ENCODE measurements at places on chromosomes 5 and 9.

- no peak for DNase-seq
Observed at GRCh38 chr5:91419571-91420537, 36.7 kb upstream of the ARRDC3 start.

DNA sequence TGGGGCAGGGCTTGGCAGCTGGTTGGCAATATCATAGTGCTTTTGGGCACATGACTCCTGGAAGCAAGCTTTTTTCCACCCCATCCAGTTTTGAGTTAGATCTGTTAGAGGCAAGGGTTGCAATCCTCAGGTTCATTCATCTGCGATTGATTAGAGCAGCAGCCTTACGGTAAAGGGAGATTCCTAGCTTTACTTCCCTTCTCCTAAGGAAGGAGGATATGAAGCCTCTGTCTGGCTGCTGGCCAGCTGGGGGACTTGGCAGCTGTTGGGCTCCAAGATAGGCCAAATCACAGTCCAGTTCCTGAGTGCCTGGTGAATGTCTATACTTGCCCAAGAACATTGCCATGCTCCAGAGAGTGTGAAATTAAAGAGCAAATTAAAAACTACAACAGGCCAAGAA, 113.4 kb upstream of the CCNH start:
- DNase-seq: no peak

- no peak for DNase-seq
Observed at GRCh38 chr5:43642428-43642827, 39.4 kb downstream of the NNT start.

- DNase-seq: no peak
Observed at GRCh38 chr9:87113874-87114273, 166.6 kb upstream of the GAS1 start.

DNA sequence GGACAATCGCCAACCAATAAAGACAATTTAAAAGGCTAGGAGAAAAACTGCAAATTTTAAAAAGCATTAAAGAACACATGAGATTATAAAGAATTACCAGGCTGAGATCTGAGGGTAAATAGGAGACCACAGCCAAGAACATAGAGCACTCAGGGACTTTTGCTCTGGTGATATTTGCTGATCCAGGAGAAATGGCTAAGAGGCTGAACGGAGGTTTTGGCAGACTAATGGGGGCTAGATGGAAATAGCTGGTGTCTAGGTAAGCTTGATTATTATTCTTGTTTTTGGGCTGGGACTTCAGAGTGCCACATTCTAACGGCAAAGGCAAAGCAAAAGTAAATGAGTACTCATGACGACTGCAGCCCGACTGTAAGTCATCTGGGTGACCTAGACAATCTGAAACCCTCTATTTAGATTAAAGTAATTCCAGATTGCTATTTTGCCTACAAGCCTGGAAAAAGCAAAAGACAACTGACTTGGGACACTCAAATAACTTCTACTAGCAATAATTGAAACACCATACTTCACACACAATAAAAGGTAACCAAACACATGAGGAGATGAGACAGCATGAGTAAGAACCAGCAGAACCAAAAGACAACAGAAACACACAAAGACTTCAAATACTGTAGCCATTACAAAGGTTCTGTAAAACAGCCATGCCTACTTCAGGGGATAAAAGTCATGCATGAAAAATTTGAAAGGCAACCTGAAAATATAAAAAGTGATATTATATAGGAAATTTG, 68.8 kb downstream of the JAKMIP2 start:
- no peak for DNase-seq

GRCh38 chr9:83724436-83724835, 16.7 kb upstream of the UBQLN1 start:
- DNase-seq: no peak

DNA sequence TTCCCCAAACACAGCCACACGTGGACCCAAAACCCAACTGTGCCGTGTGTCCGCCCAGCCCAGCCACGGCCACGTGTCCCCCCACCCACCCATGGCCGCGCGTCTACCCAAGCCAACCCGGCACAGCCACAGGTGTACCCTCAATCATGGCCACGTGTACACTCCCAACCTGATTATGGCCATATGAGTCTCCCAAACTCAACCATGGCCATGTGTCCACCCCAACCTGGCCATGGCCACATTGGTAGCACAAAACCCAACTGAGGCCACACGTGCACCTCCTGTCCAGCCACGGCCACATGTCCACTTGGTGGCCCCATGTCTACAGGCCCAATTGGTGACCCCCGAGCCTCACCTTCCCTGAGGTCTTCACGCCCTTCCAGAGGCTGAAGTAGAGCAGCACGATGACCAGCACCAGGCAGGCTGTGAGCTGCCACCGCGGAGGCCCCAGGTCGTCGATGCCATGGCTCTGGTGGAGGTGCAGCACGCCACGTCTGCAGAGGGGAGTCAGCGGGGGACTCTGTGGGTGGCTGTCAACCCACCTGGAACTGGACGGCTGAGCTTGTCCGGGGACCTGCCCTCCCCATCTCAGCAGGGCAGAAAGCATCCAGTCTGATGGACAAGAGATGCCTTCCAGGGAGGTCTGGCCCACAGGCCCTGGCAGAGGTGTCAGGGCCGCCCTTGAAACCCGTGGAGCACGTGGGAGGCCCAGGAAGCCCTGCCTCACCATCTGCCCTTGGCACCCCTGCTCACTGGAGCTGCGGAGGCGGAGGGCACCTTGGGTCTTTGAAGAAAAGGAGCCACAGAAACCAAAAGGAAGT, 23.5 kb downstream of the SLC6A3 start:
- DNase-seq: no peak

DNA sequence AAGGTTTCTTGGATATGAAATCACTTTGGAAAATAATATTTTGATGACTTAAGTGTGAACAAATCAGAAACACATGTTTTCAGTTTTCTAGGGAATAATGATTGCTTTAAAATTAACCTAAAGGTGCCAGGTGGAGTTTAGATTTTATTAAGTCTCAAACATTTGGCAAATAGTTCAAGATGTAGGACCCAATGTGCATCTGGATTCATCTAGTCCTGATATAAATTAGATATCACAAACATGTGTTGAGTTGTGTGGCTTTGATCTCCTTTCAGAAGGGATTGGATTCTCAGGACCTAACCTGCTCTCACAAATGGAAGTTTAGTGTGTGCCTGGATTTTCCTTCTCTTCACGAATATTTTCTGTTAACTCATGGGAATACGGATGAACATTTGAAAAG, 291.4 kb upstream of the ISL1 start:
- DNase-seq: no peak

GRCh38 chr5:1364211-1364610, 19.3 kb upstream of the CLPTM1L start:
- no peak for DNase-seq

DNA sequence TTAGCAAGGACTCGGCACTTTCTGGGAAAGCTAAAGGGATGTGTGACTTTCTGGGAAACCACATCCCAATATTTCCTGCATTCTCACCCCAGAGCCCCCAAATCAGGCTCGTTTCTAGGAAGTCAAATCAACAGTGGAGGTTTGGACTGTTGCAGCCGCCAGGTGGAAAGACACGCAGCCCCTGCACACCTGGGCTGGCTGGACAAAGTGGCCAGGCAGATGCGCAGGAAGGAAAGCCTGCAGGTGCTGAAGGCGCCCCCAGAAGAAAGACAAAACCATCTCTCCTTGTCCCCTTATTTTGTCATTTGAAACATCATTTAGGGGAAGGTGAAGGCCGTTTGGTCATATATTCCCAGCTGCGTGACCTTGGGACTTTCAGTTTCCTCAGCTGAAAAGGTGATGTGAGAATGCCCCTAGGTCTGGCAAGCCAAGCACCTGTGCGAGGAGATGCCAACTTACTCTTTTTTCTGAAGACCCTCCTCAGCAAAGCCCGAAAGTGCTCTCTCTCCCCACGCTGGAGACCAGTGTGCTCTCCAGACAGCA, 97.9 kb upstream of the CPEB4 start:
- DNase-seq: no peak

DNA sequence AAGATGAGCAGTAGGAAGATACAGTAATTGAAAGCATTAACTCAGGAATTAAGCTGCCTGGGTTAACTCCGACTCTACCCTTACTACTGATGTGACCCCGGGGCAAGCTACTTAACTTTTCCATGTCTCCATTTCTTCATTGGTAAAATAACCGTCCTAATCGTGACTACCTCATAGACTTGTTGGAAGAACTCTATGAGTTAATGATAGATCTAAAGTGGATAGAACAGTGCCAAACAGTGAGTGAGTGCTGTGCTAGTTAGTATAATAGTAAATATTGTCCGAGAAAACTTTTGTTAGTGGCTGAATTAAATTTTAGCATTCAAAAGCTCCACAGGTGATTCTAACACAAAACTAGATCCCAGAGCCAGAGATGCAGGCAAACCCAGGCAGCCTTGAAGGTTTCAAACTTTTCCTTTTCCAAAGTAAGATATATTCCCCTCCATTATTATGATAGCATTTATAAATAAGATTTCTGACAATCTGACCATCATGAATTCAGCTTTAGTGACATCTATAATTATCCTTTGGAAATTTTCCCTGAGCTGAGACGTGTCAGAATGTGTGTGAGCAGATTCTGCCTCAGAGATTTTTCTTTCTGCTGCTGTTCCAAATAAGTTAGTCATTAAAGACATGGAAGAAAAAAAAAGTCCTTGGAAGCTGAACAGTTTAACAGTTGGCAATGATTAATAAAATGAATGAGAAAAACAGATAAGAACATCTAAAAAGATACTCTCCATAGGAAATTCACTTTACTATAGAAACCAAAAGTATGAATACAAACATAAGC, 369.5 kb downstream of the PRELID2 start:
- DNase-seq: no peak

DNA sequence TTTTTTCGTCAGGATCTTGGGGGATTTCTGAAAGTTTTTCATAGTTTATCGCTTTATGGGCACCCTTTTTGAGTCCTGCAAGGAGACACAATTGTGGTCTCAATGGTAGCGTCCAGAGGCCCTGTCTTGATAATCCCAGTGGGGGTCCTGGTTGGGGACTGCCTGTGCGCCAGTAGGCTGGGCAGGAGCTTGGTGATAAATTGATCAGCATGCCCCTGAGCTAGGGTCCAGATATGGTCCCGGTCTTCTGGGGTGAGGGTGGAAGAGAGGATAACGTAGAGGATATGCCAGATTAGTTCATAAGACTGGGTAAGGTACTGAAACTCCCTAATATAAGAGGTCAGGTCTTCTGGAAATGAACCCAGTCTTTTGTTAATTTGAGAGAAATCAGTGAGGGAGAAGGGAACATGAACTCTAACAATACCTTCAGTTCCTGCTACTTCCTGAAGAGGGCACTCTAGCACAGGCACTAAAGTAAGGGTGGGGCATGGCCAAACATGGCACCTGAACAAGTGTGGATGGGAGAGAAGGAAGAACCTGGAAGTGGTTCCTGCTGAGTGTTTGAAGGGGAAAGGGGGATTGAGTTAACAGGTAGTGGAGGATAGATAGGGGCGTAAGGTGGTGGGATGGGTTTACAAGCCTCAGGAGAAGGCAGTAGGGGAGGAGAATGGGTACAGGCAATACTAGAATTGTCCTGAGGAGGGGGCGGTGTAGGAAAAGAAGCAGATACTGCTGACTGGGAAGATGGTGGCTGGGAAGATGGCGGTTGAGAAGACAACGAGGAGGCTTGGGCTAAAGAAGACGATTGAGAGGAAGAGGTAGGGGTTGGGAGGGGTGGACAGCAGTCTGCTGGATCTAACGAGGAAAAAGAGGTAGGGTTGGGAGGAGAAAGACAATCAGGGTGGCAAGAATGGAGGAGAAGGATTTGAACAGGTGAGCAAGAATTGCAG, 33.8 kb upstream of the ANXA2R start:
- no peak for DNase-seq
